ENCODE measurements at places on chromosomes 4 and X.

DNA sequence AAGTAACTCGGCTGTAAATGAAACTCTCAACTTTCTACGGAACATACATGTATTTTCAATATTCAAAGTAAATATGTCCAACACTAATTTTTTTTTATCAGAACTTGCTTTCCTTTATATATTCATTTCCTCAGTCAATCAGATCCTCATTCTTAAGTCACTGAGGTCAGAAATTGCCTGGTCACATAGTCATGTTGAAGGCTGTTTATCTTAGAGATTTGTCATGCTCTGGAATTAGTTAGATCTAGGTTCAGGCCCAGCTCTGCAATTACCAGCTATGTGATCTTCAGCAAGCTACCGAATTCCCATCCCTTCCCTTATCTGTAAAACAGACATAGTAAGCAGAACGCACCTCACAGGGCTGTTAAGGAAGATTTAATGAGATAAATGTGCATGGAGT, 228.8 kb downstream of the SPCS3 start:
- no peak for DNase-seq

DNA sequence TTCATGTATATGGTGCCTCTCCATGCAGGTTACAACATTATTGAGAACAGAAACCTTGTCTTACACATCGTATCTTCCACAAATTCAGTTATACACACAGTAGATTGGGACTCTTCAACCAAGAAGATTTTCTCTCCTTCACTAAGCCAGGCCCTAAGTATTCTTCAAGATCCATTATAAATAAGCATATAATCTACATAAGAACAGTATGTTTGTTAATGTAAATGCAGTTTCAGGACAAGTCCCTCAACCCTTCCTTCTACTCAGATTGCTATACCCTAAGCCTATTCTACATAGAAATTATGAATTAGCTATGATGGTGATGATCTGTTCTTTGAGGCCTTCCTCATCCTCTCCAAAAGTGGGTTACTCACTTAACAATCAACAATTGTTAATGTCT, 41.2 kb downstream of the COL4A6 start:
- no peak for DNase-seq

- DNase-seq, result no peak
Measured at GRCh38 chr4:48504352-48504751, 14.3 kb downstream of the ZAR1 start.

DNA sequence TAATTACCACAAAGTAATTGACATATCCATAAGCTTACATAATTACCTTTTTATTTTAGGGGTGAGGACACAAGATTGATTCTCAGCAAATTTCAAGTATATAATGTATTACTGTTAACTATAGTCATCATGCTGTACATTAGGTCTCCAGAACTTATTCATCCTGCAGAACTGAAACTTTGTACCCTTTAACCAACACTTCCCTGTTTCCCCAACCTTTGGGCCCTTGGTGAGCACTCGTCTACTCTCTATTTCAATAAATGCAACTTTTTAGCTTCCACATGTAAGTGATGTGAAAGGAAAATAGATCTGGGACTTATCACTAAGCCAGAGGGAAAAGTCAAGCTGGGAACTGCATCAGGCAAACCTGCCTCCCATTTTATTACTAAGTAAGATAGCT, 33.6 kb upstream of the CCNG2 start:
- no peak for DNase-seq
